ENCODE measurements at places on chromosomes 12 and 14. TPM values are rescaled to one million over a fixed set of nuclear protein-coding genes. Genes with fewer than 3 reads are reported as not detected.

DNA sequence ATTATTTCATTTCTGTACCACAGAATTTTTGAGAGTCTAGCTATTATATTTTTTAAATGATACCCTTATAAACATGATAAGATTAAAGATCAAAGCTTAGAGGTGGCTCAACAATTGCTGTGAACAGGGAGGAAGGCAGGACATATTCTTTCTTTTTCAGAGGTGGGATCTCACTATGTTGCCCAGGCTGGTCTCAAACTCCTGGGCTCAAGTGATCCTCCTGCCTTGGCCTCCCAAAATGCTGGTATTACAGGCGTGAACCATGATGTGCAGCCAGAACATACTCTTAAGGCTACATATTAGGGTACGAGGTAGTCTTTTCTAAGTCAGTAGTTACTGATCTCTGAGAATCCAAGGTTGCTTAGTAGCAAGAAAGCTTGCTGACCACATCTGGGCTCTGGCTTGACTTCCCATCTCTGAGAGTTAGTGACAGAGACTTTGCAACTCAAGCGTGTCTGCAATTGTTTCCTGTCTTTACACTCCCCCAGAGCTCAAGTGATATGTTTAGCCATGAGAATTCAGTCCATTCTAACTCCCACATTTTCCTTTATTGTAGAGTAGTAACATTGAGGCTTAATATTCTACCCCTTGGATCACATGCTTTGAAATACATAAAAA, 8.6 kb downstream of the RAB5B start:
- DNase-seq = no peak

GRCh38 chr14:37970696-37971095, 237.0 kb upstream of the SSTR1 start:
- DNase-seq = no peak

GRCh38 chr12:95495433-95495832, 21.5 kb downstream of the METAP2 start:
- no peak for DNase-seq

DNA sequence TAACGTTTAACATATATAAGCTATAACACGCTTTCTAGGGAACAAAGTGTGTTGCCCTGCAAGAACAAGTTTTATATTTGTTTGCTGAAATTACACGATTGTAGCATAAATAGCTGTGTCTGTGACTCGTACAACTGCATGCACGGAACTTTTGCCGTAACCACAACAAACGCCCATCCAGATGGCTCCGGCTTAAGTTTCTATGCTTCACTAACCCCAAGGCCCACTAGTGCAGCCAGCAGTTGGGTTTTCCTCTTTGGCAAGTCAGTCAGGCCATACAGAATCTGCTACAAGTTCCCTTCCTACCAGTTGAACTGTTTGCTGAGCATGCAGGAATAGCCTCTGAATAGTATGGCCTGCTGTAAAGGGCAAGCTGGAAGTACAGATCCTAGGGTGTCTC, 12.1 kb downstream of the CSRP2 start:
- DNase-seq = no peak

DNA sequence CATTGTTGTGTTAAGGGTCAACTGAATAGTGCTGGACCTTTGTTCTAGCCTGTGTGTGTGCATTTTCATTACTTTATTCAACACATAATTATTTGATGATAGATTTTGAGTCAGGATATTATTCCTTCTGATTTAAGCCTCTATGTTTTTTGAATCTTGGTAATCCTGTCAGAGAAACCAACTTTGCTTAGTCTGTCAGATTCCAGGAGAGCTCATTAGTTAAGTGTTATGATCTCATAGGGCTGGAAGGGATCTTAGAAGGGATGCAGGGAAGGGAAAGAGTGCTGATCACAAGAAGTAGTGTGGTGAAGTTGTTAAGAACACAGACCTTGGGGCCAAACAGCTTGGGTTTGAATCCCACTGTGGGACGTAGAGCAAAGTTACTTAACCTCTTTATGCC, 52.9 kb downstream of the SCN8A start:
- no peak for DNase-seq

- no peak for DNase-seq
These were observed 9.8 kb downstream of the VSIG10 start for GRCh38 chr12:118094039-118094438.

Gene TAMALIN
- total RNA-seq = 9.2 TPM

Gene GPR132
- total RNA-seq = 5.9 TPM

GRCh38 chr14:95208598-95208997, 51.3 kb upstream of the DICER1 start:
- DNase-seq = no peak

- DNase-seq = no peak
These were observed 20.9 kb upstream of the RCOR1 start for GRCh38 chr14:102571478-102572042.

- no peak for DNase-seq
These were observed 52.5 kb downstream of the RNF34 start for GRCh38 chr12:121452340-121452984.

GRCh38 chr12:113276306-113276705, 55.0 kb downstream of the TPCN1 start:
- DNase-seq = no peak

GRCh38 chr14:54676812-54677708, 110.1 kb downstream of the SAMD4A start:
- no peak for DNase-seq

Gene PDE6H
- 0.19 TPM for total RNA-seq

Gene CLEC1A
- total RNA-seq = 42.5 TPM

DNA sequence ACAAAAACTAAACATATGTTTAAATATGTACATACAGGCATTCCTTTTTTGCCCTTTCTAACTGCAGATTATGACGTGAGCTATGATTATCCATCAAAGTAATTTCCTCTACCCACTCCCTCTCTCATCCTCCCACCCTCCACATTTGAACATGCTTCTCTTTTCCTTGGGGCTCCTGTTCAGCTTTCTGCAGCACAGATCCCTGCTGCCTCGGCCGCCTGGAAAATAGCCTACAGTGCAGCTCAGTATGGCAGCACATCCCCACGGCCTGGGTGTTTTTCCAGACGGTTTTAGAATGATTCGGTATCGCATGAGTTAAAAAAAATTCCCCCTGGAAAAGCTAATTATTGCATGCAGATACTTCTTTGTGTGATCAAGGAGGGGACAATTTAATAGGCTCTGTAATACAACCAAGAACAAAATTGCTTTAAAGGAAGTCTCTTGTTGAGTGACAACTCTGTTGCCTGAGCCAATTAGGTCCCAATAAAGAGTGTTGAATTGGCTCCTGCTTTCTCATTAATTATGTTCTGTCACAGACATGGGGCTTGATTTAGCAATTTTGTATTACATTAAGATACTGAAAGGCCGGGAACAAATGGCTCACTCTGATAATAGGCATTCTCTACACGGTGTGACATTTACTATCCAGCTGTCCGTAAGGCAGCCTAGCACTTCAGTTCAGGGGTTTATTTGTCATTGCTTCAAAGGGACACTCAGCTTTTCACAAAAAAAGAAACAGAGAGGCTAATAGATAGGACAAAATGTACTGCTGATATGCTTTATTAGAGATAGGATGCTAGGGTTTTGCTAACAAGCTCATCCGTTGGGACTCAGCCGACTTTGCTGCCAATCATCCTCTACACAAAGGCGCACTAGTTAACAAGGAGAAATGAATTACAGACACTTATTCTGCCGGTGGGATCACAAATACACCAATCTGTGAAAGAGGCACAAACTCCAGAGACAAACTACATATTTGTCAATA, 285.8 kb upstream of the G2E3 start:
- DNase-seq = no peak

DNA sequence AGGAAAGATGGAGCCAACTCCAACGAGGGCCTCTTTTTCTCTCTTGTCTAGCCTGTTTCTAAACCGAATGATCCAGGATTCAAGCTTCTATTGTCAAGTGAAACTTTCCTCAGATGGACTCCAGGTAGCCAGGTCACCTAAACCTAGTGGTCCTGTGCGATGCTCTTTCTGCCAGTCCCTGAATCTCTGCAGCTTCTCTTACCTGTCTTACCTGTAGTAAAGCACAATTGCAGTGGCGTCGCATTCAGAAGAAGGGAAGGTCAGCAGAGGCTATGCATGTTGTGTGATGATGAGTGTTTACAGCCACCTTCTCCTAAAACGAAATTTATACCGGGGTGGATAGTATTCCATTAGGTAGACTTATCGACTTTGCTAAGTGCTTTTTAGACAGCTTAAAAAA, 47.4 kb upstream of the TRAF3 start:
- DNase-seq = no peak

Gene KRT82
- total RNA-seq = 0.05 TPM

- no peak for DNase-seq
These were observed 116.3 kb downstream of the TMTC3 start for GRCh38 chr12:88258396-88258795.
